ENCODE measurements at places on chromosomes 5 and 9.
A peak's percentile ranks its signal among the peaks of the same experiment; 100 is the strongest.

- DNase-seq, result no peak
Measured at GRCh38 chr5:39478863-39479262, 54.1 kb upstream of the DAB2 start.

- DNase-seq, result no peak
Measured at GRCh38 chr9:89883401-89884341, 278.9 kb downstream of the GADD45G start.

- no peak for DNase-seq
Measured at GRCh38 chr5:102922799-102923477, 167.8 kb downstream of the PAM start.

GRCh38 chr5:1199340-1199648 is 2.1 kb upstream of the SLC6A19 start:
- DNase-seq, result no peak

DNA sequence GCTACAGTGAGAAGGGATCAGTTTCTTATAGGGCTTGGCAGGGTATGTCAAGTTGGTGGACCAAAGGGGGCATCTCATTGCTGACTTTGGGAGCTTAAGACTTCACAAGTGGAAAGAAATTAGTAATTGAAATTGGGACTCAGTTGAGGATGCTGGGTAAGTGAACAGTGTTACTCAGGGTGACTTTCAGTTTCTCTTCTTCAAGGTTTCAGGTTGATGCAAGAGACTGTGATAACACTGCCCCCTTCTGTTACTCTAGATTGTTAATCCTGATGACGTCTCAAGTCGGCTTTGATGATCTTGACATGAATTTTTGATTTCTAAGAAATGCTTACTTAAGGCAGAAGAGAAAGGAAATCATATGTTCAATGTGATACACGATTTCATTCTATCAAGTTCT is 21.3 kb downstream of the KCTD16 start:
- no peak for DNase-seq

GRCh38 chr9:73118898-73119554 is 32.6 kb upstream of the ANXA1 start:
- no peak for DNase-seq

- DNase-seq, result no peak
Measured at GRCh38 chr9:74795081-74795480, 92.6 kb downstream of the TRPM6 start.

DNA sequence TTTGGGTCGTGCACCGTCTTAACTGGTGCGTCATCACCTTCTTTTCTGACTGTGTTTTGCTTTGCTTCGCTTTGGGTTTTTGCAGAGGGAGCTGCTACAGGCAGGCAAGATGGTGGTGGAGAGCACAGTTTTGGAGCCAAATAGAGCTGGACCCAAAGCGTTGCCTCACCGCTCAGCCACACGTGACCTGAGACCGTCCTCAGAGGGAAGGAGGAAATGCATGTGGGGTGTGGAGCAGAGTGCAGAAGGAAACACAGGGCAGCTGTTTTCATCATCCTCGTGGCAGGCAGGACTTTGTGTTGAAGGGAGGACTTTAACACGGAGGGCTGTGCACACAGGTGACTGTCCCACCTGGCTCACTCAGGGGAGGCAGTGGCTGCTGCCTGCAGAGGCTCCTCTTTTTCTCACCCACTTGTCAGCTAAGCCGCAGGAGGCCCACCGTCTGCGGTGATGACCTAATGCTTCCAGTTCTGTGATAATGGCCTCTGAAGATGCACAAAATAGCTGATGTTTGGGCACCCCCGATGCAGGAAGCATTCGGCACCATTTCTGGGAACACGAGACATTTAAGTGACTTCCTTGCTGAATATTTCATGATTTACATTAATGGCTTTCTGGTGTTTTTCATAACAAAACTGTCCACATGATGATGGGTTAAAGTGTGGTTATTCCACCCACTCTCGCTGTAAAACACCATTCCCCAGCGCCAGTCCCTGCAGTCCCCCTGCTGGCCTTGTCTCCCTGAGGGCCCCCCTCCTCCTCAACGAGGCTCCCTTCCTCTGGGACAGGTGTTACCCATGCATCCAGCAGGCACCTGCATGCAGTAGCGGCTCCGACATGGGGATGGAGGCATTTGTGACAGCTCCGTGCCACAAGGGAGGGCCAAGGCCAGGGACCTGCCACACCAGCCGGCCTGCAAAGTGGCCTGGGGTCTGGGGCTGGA is 12.4 kb upstream of the UBAC1 start:
- DNase-seq, result no peak

- DNase-seq, result no peak
Measured at GRCh38 chr9:119091074-119091473, 278.2 kb downstream of the BRINP1 start.

DNA sequence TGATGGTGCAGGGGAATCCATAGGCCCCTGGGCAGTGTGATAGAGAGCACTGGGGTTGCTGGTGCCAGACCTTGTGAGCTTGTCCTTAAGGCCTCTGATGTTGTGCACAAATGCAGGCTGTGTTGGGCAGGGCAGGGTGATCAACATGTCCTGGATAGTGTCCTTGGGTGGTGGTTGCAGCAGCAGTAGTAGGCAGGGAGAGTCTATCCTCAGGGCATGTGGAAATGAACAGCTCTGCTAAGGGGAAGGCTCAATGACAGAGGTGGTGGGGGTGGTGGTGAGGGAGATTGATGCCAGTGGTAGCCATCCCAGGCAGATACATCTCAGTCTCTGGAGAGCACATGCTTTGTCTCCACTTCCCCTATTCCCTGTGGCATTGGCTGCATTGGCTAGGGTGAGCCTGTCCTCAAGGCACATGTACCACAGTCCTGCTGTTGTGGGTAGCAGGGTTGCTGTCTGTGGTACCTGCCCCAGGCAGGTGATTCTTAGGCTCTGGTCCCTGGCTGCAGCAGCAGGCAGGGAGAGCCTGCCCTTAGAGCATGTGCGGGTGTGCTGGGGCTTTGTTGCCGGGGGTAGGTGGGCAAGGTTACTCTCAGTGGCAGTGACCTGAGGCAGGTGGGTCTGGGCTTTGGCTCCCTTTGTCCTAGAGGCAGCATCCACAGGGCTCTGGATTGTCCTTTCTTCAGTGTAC is 111.1 kb downstream of the WDR70 start:
- no peak for DNase-seq

DNA sequence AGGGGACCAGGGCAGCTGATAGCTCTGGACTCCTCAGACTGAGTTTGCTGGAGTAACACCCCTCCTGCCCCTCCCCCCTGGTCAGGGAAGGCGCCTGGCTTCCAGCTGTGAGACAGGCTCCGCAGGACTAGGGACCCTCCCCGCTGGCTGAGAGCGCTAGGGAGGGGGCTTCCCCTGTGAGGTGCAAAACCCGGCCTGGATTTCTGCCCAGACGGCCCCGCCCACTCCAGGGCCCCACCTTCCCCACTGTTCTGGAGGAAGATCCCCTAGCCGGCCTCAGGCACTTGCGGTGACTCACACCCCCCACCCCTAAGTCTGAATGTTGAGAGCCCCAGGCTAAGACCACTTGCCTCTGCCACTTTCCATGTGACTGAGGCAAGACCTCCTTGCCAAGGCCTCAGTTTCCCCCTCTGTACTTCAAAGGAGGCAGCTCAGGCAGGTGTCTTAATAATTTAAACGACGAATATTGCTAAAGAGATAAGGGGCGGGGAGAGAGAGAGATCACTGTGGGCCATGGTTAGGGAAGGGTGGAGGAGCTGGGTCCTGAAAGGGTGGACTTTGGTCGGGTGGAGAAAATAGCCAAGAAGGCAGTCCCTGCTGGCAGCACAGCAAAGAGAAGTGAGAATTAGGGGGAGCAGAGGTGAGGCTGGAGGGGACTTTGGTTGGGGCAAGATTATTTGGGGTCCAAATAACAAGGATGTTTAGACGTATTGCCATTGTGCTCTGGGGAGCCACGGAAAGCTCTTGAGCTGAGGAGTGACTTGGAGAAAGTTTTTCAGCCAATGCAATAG is 1.0 kb upstream of the DAB2IP start:
- peak; percentile 93 for DNase-seq

- DNase-seq, result no peak
Measured at GRCh38 chr5:140883927-140884697, 2.2 kb downstream of the PCDHA13 start.

DNA sequence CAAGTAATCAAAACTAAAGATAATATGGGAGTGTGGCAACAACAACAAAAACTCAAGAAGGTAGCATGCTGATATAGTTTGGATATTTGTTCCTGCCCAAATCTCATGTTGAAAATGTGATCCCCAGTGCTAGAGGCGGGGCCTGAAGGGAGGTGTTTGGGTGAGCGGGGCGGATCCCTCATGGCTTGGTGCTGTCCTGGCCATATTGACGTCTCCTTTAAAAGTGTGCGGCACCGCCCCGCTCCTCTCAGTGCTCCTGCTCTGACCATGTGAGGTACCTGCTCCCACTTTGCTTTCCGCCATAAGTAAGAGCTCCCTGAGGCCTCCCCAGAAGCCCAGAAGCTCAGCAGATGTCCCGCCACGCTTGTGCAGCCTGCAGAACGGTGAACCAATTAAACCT is 25.6 kb downstream of the MED27 start:
- no peak for DNase-seq

- DNase-seq, result no peak
Measured at GRCh38 chr9:76761448-76761847, 2.8 kb upstream of the PCA3 start.

- no peak for DNase-seq
Measured at GRCh38 chr9:91784673-91785446, 165.2 kb downstream of the ROR2 start.

GRCh38 chr5:175558801-175559480 is 80.6 kb downstream of the SFXN1 start:
- no peak for DNase-seq

- no peak for DNase-seq
Measured at GRCh38 chr5:10360686-10361085, 7.2 kb downstream of the MARCHF6 start.

DNA sequence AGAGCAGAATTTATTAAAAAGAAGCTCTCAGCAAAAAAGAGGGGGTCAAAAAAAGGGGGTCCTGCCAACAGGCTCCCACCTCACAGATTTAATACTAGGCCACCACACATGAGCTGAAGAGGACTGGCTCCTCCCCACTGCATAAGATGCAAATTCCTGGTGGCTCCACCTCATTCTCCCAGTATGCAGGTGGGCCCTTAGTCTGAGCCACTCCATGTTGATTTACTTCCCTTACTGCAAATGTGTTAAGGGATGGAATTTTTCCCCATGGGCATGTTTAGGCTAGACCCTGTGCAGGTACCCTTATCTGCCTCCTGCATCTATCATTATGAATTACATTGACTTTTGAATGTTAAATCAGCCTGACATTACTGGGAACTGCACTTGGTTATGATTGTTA is 82.9 kb downstream of the ISOC1 start:
- DNase-seq, result no peak

GRCh38 chr9:69460012-69460411 is 135.0 kb downstream of the ENTREP1 start:
- no peak for DNase-seq

GRCh38 chr9:1049641-1050040 is 516 bp upstream of the DMRT2 start:
- DNase-seq, result no peak

DNA sequence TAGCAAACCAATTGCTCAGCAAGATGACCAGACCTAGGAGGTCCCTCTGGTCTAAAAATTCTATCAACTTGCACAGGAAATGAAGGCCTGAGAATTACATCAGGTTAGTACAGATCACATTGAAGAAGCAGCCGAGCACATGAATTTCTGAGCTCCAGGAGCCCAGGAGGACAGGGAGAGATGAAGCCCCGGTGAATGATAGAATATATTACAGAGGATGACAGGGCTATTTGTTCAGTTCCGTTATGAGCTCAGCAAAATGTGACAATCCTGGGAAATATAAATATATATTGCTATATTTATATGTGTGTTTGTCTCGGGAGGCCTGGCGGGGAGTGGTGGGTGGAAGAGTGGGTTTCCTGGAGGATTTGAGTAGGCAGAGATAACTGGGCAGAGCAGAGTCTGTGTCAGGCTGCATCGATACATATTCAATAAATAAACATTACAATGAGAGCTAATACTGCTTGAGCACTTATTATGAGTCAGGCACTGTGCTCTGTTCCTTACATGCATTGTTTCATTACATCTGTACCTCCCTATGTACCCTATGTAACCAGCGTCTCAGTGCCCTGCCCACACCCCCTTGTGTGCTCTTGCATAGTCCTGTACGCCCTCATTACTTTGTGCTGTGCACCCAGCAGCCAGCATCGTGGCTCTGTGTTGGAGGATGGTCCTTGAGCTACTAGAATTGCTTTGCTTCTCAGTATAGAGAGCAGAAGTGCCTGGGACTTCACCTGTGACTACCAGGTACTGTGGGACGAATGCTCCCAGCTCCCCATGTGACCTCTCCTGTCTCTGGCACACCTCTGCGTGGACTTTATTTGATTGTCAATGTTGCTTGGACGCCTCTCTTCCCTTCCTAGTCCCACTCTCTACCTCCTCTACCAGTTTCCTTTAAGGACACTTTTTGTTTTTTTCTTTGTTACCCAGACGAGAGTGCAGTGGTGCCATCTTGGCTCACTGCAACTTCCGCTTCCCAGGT is 58.1 kb upstream of the KLF9 start:
- DNase-seq, result no peak

GRCh38 chr9:126049088-126049487 is 277.5 kb upstream of the MVB12B start:
- no peak for DNase-seq

DNA sequence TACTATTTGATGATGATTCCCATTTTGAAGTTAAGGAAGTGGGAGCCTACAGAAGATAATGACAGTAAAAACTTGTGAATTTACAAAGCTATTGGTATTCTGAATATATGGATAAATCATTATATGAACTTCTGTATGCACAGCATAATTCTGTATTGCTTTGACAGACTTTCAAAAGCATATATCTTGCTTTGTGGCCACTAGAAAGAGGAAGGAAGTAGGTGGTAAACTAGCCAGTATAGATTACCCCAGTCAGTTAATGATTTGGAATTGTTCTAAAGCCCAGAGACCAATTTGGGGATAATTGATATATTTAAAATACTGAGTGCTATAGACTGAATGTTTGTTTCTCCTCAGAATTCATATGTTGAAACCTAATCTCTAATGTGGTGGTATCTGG is 53.0 kb downstream of the NR2F1 start:
- DNase-seq, result no peak

- no peak for DNase-seq
Measured at GRCh38 chr9:103977163-103977562, 116.9 kb upstream of the SMC2 start.

DNA sequence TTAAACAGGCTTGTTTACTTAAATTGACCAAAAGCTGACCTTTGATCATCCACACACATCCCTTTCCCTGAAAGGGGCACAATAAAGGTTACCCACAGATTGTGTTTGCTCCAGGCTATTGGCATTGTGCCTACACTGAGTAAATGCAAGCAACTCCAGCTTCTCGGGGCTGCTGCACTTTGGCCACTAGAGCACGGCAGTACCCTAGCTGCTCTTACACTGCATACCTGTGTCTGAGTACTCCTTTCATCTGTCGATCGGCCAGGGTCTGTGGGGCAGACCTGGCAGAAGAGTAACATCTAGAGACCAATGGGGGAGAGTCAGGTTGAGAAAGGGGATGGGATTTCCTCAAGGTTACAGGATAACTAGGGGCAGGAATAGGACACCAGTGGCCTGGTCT is 281.9 kb upstream of the NMUR2 start:
- DNase-seq, result no peak
